CD4-positive, alpha-beta T cell treated with Interleukin-6 for 4 hours (primary cell): ENCODE measurements at places on chromosomes 4 and X.

- no peak for DNase-seq
Measured at GRCh38 chrX:134929808-134930207, 61.0 kb upstream of the SMIM10 start.

- no peak for DNase-seq
Measured at GRCh38 chr4:88264336-88264735, 20.0 kb downstream of the PPM1K start.

DNA sequence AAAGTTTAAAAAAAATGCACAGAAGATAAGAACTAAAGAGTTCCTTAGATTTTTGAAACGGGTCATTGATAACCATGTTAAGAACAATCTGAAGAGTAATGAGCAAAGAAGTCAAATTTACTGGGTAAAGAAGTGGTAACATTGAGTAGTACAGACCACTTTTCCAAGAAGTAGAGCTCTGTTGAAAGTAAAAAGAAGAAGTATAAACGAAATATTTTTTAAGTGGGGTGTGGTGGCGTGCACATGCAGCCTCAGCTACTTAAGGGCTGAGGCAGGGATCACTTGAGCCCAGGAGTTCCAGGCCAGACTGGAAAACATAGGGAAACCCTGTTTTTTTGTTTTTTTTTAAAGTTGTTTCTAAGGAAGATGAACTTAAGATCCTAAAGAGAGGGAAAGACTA lies 68.5 kb downstream of the UBA6 start:
- no peak for DNase-seq

- no peak for DNase-seq
Measured at GRCh38 chr4:4477796-4478195, 64.1 kb downstream of the STX18 start.

- DNase-seq: no peak
Measured at GRCh38 chr4:83783215-83783614, 247.3 kb downstream of the GPAT3 start.

DNA sequence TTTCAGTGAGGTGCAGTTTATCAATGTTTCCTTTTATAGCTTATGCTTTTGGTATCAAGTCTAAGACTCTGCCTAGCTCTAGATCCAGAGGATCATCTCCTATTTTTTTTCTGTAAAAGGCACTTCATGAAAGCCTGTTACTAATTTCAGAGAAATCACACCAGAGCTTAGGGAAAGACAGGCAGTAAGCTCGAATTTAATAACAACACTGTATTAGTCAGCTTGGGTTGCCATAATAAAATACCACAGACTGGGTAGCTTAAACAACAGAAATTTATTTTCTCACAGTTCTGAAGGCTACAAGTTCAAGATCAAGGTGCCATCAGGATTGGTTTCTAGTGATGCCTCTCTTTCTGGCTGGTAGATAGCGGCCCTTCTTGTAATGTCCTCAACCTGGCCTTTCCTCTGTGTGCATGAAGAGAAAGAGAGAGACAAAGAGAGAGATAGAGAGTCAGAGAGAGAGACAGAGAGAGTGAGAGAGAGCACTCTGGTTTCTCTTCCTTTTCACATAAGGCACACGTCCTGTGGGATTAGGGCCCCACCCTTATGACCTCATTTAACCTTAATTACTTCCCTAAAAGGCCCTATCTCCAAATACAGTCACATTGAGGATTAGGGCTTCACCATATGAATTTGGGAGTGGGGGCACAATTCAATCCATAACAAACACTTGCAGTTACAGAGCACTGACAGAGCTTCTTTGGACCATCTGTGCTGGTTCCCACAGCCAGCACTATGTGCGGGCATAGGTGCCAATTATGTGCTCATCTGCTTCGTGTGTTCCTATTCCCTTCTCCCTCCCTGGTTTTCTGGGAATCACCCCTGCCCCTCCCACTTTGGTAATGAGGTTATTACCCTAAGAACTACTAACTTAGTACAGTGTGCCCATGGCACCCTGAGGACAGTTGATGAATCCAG lies 114.8 kb upstream of the MED14 start:
- no peak for DNase-seq

GRCh38 chrX:155023907-155024833 lies 1.6 kb upstream of the F8 start:
- DNase-seq: no peak

GRCh38 chrX:720825-721224 lies 90.2 kb downstream of the SHOX start:
- no peak for DNase-seq
